ENCODE measurements at places on chromosomes 2 and 18.

GRCh38 chr2:119180892-119181291 is 22.3 kb upstream of the C1QL2 start:
- no peak for DNase-seq

DNA sequence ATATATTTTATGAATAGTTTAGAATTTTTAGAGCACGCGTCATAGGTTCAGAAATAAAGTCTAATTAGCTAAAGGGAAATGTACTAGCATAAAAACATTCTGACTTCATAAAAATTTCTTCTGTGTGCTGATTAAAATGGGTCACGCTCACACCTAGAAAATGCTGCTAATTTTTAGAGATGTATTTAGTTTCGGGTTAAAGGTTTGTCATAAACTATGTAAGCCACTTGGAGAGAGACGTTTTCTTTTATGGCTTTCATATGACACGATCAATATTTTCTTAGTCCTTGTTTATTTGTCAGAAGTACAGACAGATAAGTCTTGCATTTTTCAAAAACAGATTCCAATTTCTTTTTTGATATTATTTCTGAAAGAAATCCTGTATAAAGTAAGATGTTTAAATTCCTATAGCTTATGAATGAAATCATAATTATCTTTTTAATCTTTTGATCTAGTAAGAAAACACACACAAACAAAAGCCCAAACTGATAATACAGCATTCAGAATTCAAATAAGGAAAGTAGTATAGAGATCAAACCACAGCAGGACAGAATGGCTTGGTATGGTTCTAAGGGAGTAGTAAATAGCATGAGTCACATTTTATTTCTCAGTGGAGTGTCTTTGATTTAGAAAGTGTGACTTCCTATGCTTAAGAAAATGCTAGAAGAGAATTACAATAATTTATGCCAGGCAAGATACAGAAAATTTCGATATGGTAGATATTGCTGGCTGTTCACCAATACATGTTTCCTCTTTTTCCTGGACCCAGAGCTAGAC is 236.6 kb downstream of the GPD2 start:
- no peak for DNase-seq

- no peak for DNase-seq
Observed at GRCh38 chr2:105950521-105951383, 206.0 kb downstream of the NCK2 start.

DNA sequence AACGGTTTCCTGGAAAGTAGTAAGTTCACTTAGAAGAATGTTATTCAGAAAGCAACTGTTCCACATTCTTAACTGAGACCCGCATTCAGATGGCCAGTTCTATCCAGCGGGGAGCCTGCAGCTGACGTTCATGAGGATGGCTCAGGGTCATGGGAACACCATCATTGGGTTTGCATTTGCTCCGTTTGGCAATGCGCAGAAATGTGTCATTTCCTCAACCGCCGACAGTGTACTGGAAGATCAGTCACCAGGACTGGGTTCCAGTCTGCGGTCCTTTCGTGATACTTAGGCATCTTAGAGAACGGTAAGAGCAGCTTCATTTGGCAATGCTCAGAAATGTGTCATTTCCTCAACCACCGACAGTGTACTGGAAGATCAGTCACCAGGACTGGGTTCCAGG is 104.0 kb downstream of the DNER start:
- DNase-seq = no peak

- peak; percentile 44 for DNase-seq
Observed at GRCh38 chr2:10911291-10912075, at the start of gene KCNF1. TSS of gene KCNF1 (plus strand) at chr2:10911934. CDS start at chr2:10912427, 493 bp downstream.

GRCh38 chr2:105775809-105776559 is 31.3 kb downstream of the NCK2 start:
- DNase-seq = no peak

- no peak for DNase-seq
Observed at GRCh38 chr2:17326717-17327116, 191.5 kb downstream of the RAD51AP2 start.

GRCh38 chr2:208012449-208012848 is 12.9 kb downstream of the PLEKHM3 start:
- no peak for DNase-seq

DNA sequence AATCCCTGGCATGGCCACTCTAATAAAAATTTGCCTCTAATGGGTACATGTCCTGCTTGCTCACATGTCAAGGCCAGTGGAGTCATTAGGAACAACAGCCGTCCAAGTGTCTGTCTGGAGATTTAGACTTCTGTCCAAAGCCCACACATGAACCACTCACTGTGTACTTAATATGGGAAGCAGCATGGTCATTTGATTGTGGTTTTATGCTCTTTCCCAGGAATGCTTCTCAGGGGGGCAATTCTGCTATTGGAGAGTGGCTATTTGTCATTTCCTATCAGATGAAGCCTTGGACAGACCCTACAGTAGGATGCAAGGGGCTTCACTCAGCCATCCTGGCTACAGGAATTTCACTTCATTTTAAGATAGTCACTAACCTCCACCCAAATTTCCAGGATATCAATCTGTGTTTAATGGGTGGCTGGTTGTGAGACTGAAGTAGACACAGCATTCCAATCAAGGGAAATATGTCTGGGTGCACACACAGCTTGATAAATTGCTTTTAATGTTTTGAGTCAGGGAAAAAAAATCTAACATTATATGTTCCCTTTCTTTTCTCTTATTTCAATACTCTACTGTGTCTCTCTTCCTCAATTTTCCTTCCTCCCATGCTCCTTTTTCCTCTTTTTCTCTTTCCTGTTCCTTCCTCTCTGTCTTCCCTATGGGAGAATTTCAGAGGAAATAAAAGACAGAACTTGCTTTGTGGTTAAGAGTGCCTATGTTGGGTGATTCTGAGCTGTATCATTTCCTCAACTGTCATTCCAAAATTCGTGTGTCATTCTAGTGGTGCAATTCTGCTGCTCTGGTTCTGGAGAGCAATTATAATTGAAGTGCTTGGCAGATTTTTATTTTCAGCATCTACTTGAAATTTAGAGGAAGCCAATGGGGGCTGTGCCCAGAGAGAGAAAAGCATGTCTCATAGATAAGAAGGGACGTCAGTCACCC is 320.1 kb downstream of the OSR1 start:
- DNase-seq = peak; percentile 91

- no peak for DNase-seq
Observed at GRCh38 chr2:29012211-29012681, 31.1 kb downstream of the TOGARAM2 start.

DNA sequence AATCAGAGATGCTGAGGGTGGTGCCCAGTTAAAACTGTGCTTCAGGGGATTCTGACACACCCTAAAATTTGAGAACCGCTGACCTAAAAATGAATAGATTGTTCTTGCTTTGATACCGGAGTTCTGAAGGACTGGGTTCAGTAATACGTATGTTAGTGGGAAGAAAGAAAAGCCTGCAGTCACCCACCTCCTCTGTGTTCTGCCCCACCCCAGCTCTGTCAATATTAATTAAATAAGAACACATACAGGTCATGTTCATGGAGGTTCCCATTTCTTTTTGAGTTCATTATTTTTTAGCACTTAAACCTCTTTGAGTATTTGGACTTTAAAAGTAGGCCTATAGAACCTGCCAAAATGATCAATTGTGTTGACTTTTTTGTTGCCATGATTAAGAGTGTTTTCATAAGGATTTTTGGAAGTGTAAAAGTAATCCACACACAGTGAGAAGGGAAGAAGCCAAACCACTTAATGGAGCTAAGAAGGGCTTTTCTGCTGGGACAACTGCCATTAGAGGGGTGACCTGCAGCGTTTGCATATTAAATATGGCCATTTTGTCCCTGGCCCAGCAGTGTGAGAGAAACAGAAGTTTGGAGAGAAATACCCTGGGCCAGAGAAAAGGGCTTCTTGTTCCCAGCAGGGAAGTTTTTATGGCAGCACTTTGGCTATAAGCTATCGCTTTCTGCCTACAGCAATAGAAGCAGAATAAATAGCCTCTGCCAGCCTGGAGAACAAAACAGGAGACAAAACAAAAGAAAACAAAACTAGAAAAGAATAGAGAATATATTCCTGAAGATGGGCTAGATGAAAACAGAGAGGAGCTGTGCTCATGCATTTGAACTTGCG is 80.7 kb upstream of the RNF152 start:
- no peak for DNase-seq

DNA sequence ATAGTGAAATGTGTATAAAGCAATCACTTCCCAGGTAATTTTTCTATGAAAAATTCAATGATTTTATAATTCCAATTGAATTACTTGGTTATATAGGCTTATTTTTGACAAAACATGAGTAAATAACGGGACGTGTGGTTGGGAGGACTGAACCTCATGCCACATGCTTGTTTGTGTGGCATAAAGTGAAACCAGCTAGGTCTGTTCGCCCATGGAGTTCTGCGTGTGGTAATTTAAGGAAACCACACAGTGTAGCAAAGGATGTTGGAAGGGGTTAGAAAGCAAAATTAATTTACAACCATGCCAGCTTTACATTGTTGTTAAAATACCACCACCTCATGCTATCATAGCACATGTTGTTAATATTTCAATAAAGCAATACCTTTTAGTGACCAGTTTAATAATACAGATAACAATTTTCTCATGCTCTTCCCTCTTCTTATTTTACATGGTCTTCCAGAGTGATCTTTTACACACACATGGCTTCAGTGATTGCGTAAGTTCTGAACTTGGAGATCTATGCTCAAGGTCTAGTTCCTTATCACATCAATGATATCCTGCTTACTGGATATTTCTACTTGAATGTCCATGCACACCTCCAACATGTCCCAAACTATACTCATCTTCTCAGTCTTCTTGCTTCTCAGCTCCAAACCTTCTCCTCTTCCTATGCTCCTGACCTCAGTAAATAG is 156.4 kb upstream of the ITGA4 start:
- DNase-seq = no peak

Measured in fibroblast of upper back skin (primary cell).